CD4-positive, alpha-beta T cell treated with Interleukin-21 for 1 hour (primary cell): ENCODE measurements at places on chromosomes 13 and 19.

DNA sequence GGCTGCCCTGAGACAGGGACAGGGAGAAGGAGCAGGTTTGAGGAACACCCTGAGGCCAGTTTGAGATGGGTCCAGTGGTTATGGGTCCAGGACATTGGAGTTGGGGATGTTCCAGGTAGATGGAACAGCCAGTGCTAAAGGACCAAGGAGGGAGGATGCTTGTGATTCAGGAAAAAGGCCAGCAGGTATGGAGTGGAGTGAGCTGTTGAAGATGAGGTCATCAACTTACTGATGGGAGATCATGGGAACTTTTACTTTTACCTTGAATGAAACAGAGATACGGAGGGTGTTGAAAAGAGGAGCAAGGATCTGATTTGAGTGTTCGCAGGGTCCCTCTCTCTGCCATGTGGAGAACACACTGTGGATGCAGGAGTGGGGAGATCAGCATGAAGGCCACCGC, 25.5 kb downstream of the SPTBN4 start:
- DNase-seq: no peak

GRCh38 chr19:50514346-50515167, 844 bp upstream of the ASPDH start:
- DNase-seq: no peak

DNA sequence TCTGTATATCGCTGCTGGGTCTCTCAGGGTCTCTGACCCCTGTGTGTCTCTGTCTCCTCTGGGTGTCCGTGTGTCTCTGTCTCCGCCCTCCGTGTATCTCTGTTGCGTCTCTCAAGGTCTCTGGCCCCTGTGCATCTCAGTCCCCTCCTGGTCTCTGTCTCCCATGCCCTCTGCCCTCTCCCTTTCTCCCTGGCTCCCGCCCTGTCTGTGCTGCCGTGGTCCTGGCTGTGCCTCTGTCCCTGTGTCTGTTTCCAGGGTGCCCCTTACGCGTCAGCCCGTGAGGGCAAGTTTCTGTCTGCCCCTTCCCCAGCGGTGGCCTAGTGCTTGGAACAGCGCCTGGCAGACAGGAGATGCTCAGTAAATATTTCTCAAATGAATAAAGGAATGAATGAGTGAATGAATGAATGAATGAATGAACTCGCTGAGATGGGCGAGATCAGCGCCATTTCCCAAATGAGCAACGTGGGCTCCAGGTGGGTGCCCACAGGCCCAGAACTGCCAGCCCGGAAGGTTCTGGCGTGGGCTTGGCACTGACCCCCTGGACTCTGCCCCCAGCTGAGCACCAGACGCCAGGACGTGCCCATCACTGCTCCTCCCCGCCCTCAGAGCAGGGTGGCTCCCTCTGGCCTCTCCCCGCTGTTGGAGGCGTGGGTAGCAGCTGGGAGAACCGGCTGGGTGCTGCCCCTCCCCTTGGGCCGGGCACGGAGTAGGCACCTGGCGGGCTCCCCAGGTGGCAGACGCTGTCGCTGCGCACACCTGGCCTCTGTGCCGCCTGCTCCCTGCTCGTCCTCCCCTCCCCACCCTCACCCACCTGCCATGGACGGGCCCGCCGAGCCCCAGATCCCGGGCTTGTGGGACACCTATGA, at the start of gene SULT2B1:
Gene SULT2B1, plus strand, starts transcription at position 736 of the 866 bp plus-strand sequence. Its CDS starts 81 bp downstream, at position 817.
- no peak for DNase-seq

GRCh38 chr13:33918199-33918932, 100.4 kb downstream of the RFC3 start:
- no peak for DNase-seq

DNA sequence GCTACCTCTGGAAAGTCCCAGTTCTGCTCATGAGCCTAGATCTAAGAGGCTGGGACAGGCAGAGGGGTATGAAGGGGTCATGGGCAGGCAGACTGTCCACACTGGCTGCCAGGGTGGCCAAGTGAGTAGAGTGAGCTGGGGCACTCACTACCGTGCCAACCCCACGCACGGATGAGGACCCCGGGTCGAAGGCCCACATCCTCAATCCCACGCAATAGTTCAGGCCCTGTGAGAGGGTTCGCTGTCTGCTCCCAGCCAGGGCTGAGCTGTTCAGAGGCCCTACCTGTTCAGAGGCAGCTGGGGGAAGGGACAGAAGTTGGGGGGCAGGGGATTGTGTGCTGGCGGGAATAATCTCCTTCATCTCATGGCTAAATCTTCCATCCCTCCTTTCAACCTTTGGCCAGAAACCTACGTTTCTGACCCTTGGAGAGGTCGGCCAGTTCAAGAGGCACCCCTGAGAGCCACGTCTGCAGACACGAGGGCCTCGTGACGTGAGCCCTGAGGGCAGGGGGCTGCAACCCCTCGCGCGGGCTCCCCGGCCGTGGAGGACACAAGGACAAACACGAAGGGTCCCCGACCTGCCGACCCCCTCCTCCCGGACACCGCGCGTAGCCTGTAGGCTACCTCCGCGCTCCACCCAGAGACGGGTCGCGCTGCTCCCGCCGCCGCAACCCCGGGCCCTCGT, 1.0 kb upstream of the RPS5 start:
- no peak for DNase-seq

DNA sequence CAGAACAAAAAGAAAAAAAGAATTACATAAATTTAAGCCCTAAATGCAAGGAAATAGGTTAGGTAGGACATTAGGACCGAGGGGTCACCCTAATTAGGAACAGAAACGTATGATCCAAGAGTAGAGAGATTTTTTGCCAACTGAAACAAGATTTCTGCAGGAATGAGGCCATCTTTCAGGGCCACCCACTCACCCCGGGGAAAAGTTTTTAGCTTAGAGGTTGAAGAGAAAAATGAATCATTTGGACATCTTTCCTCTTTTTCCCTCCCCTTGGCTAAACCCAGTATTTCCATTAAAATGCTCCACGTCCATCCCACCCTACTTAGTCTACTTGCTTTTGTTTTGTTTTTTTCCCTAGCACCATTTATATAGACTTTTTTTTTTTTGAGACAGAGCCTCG, 10.6 kb upstream of the PNMA8A start:
- no peak for DNase-seq

DNA sequence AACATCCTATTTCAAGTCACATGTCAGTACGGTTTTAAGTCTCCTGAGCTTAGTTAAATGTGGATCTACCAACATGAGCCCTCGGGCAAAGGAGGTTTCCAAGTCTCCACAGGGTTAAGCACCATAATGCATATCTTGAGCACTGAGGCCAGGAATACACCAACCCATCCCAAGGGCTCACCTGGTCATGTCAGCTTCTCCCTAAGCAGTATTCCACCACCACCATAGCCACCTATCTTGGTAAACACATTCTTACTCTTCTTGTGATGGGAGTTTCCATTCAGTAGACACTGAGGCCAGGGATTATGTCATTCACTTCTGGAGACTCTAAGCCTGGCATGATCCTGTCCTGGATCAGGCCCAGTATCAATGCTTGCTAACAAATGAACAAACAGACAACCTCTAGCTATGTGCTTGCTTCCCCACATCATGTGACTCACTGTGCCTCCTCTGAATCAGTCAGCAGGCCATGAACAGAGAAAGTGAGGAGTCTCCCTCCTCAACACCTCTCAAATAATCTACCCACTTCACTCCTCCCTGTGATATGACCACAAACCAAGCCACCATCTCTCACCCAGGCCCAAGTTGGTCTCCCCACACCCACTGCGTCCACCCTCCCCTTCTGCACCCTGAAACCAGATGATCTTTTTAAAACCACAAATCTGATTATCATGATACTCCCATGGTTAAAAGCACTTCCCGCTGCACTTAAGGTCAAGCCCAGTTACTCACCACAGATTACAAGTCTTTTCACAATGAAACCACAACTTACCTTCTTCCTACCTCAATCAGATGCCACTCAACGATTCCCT, 5.8 kb downstream of the PEG3 start:
- DNase-seq: no peak
